ENCODE measurements at places on chromosomes 7 and 10.
A peak's percentile ranks its signal among the peaks of the same experiment; 100 is the strongest.

- DNase-seq = no peak
These were observed 215.2 kb downstream of the RPS24 start for GRCh38 chr10:78248651-78249464.

GRCh38 chr10:11018855-11019631 lies 1.4 kb downstream of the CELF2 start:
- DNase-seq = no peak

- no peak for DNase-seq
These were observed 1.2 kb downstream of the ARL3 start for GRCh38 chr10:102712843-102713538.

DNA sequence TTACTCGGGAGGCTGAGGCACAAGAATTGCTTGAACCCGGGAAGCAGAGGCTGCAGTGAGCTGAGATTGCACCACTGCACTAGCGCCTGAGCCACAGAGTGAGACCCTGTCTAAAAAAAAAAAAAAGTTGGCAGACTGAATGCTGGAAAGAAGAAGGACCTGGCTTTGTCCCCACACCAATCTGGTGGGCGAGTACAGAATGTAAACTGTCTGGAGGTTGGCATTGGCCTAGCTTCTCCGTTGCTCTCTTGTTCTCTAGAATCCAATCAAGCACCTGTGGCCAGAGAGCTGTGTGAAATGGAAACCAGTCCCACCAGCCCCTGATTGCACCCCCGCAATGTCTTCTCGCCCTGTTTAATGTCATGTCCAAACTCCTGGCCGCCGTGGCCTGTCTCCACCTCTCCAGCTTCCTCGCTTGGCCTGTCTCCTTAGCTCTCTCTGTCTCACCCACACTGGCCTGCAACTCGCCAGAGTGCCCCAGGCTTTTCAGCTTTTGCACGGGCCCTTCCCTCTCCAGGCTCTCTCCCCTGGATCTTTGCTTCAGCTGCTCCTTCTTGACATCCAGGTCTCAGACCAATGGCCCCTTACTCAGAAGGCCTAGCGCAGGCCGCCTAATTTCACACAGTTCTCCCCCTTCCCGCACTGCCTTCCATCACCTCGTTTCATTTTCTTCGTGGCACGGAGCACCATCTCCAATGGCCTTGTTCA lies 670 bp upstream of the AGK start:
- no peak for DNase-seq

GRCh38 chr10:61481597-61481996 lies 28.4 kb upstream of the TMEM26 start:
- DNase-seq = no peak

- DNase-seq = peak; percentile 95
These were observed at the start of gene CDK13 for GRCh38 chr7:39949971-39950472. CDK13 (plus strand) TSS chr7:39950256; CDS start chr7:39950642, 386 bp downstream.

Measured in central memory CD4-positive, alpha-beta T cell (primary cell).